Endothelial cell of coronary artery (primary cell): ENCODE measurements at places on chromosomes 11 and 22. TPM values are rescaled to one million over a fixed set of nuclear protein-coding genes. Genes with fewer than 3 reads are reported as not detected.

Gene INS
- total RNA-seq, result not detected in 2 replicates

Gene OR52I2
- total RNA-seq, result not detected in 2 replicates

Gene C11orf91
- 0.38 and 0.54 TPM in 2 replicates for total RNA-seq

Gene RCN1
- 411 and 521 TPM in 2 replicates for total RNA-seq

Gene WNT11
- 0.09 TPM in 2 replicates for total RNA-seq

Gene CALCB
- total RNA-seq, result under 0.01 TPM in 1 of 2 replicates, not detected in the other

Gene MS4A14
- not detected in 2 replicates for total RNA-seq

Gene KDELR3
- 27.4 and 36.0 TPM in 2 replicates for total RNA-seq

Gene NAALADL1
- total RNA-seq, result 6.1 and 12.3 TPM in 2 replicates

Gene CARNS1
- total RNA-seq, result under 0.01 and 0.09 TPM in 2 replicates

Gene PTPN5
- not detected in 2 replicates for total RNA-seq

Gene PRRG4
- 0.09 TPM in 1 of 2 replicates, not detected in the other for total RNA-seq

Gene MRGPRE
- total RNA-seq, result not detected in 2 replicates

Gene CCDC87
- total RNA-seq, result 0.18 and 0.28 TPM in 2 replicates

Gene ZPR1
- 39.2 and 47.4 TPM in 2 replicates for total RNA-seq

Gene KCNJ11
- total RNA-seq, result under 0.01 and 0.18 TPM in 2 replicates

Gene SNRPD3
- 190 and 254 TPM in 2 replicates for total RNA-seq

Gene MFNG
- total RNA-seq, result 73.4 and 104 TPM in 2 replicates

Gene NRGN
- 1.3 and 1.6 TPM in 2 replicates for total RNA-seq

Gene SMC1B
- under 0.01 TPM in 1 of 2 replicates, not detected in the other for total RNA-seq

Gene GGTLC3
- not detected in 2 replicates for total RNA-seq
